Sciatic nerve (tissue), 2 donors: ENCODE measurements at places on chromosomes 1 and 21. TPM values are rescaled to one million over a fixed set of nuclear protein-coding genes. Genes with fewer than 3 reads are reported as not detected.

GRCh38 chr1:172662464-172663109 lies 3.7 kb downstream of the FASLG start:
- DNase-seq = peak; percentile 61

DNA sequence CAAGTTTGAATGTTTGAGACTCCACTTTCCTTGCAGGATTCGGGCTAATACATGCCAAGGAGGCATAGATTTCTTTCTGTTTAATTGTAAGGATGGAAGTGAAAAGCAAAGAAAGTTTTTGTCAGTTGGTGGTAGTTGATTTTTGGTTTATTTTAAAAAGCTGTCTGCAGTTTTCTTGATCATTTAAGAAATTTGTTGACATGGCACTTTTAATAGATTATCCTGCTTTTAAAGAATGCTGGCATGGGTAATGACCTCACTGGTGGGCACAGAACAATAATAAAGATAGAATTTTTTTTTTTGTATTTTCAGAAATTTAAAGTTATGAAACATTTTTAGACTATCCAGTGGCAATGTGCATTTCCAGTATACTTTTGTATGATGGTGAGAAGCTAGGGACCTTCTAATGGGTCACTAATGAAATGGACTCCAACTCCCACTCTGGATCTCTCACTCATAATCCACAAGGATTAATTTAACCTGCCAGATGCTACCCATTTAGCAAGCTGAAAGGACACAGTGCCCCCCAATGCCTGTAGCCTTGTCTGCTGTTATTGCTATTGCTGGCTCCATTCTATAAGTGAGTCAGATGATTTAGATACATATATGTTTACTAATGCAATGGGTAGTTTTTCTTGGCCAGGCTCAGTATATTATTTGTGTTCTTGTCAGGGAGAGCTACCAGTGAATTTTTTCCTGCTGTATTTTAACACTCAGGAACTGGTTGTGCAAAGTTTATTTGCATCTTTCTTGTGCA lies 190.2 kb upstream of the SGIP1 start:
- DNase-seq = no peak

GRCh38 chr21:44024887-44025353 lies 12.8 kb downstream of the TRAPPC10 start:
- peak; percentile 69 for DNase-seq

GRCh38 chr1:59978511-59978910 lies 51.9 kb upstream of the CYP2J2 start:
- DNase-seq = no peak

GRCh38 chr1:228669242-228669585 lies 66.1 kb upstream of the RHOU start:
- no peak for DNase-seq

DNA sequence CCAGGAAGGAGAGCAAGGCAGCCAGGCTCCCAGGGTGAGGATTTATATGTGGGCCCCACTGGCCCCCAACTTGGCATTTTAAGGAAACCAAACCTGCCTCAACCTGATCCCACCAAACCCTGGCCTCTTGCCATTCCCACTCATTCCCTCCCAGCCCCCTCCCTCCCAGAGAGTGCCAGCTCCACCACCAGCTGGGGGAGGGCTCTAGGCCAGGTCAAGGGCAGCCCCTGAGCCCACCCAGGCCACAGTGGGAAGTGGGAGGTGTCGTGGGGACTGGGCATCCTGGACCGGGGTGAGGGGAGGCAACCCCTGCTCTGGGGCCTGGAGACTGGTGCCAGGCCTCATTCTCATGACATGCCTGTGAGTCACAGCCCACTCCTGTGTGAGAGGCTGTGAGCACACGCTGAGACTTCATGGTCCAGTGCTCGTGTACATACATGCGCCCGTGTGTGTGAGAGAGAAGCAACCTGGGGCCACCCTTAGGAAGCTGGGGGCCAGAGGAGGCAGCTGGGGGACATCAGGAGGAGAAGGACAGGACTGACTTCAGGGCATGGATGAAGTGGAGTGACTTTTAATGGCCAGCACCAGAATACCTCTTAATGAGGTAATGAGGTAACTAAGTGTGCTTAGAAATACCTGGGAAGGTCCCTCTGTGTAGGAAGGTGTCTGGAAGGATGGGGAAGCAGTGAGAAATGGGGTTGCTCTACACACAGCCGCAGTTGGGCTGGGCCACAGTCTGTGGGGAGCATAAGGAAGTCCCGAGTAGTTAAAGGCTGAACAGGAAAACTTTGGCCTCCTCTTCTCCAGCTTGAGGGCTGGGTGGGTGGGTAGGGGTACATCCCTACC lies at the start of gene S100A2:
Gene S100A2 (minus strand): TSS at position 316 of the 846 bp plus-strand sequence. CDS start 1,967 bp downstream, outside the sequence.
- peak; percentile 67 for DNase-seq

GRCh38 chr21:25133939-25134338 lies 473.3 kb downstream of the MRPL39 start:
- no peak for DNase-seq

GRCh38 chr1:27353629-27354028 lies 11.8 kb downstream of the SYTL1 start:
- no peak for DNase-seq

DNA sequence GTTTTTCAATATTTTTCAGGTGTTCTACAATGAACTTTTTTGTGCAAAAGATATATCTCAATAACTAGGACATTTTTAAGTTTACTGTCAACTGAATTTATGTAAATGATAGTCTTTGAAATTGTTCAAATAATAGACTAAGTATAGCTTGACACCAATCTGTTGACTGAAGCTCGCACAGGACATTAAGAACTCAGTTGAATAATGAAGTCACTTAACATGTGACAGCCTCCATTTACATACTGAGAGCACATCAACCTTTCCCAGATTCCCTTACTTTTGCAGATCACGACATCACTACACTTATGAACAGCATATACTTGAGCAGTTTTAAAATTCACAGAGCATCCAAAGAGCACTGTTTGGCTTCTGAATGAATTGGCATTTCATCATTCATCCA lies 268.2 kb downstream of the LRRC7 start:
- no peak for DNase-seq

GRCh38 chr1:104189207-104189606 lies 439.5 kb downstream of the AMY1C start:
- no peak for DNase-seq

DNA sequence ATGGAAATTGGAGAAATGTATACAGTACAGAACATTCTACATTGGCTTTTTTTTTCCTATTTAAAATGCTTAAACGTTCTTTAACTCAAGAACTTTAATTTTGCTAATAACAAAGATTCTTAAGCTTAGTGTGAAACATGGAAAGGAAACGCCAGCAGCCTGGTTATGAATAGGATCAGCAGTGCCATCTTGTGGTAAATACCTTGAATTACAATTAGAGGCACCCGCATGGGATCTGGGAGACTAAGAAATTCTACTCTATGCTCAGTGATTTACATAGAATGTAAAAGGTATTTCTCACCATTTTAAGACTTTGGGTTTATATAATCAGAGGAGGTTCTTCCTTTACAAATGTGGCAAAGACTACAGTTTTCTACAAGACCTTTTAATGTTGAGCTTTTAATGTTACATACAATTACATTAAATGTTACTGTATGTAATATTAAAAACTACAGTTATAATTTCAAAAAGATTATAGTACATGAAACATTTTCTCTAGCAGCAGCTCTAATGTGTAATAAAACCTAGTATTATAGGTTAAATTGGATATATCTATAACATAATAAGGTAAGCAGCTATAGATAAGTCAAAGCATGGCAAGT lies 32.1 kb upstream of the APOBEC4 start:
- no peak for DNase-seq

DNA sequence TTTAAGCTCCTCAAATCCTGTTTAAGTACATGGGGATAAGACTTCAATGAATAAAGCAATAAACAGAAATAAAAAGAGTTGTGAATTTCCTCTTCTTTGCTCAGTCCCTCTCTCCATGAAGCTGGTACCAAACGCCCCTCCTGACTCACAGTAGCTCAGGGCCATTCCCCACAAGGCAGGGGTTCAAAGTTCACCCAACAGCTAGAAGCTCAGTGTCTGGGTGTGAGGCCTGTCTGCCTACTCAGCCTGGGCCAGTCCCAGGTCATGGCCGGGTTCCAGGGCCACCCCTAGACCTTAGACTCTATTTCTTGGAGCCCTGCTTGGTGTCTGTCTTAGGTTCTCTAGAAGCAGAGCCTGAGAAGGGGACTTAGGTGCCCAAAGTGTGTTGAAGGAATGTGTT lies 251.5 kb downstream of the GRIK3 start:
- DNase-seq = no peak

DNA sequence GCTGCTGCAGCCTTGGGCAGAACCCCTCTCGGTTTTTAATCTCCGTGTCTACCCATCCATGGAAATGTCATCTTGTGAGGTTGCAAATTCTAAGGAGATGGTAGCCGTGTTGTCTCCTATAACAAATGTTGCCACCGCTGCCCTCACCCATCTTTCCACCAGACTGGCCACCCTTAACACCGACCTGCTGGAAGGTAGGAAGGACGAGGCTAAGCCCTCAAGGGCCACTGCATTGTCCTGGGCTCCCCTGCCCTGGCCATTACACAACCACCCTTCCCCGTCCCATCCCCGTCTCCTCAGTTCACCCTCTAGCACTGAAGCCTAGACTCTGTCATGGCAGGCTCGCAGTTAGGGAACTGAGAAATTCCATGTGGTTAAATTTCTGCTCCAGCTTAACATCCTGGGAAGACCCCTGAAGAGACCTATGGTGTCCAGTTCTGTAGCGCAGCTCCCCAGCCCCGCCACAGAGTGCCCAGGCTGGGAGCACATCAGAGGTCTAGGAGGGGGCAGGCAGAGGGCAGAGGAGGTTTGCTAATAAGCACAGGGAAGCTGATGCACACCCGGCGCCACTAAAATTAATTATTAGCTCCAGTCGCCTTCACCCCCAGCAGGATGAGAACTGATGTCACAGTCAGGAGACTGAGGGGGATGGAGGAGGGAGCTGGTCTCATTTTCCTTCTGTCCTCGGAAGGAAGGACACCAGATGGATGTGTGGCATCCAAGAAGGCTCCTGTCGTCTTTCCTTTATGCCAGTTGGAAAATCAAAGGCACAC lies 38.3 kb downstream of the STUM start:
- DNase-seq = no peak

- no peak for DNase-seq
Measured at GRCh38 chr1:216144661-216145450, 278.4 kb downstream of the USH2A start.

DNA sequence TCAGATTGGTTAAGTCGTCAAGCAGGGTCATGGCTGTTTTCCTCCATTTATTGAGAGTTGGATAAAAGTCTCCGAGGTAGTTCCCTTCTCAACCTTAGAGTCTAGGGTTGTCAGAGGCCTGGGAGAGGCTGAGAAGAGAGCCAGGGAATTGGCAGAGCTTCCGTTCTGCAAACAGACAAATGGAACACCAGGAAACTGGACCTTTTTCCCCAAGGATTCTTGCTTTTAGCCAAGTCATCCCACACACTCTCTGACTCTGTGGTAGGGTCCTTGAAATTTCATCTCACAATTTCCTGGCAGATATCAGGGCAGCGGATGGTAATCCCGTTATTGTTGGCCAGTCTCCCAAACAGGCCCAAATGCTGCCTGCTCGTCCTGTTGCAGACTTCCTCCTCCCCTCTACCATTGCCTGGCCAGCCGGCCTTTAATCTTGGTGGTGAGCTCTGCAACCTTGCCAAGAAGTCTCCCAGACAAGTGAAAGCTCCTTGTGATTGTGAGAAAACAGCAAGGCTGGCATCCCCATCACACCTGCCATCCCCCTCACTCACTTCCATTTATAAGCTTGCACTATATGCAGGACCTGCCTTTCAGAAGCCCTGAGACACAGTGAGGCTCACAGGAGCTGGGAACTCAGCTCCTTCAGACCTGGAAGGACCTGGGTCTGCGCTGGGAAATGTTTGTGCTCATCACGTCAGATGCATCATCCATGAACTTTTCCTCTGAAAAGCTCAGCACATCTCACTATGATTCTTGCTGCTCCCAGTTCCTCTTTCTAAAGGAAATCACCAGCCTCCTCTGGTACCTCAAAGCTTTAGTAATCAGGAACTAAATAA lies 13.7 kb upstream of the SRP9 start:
- peak; percentile 65 for DNase-seq

DNA sequence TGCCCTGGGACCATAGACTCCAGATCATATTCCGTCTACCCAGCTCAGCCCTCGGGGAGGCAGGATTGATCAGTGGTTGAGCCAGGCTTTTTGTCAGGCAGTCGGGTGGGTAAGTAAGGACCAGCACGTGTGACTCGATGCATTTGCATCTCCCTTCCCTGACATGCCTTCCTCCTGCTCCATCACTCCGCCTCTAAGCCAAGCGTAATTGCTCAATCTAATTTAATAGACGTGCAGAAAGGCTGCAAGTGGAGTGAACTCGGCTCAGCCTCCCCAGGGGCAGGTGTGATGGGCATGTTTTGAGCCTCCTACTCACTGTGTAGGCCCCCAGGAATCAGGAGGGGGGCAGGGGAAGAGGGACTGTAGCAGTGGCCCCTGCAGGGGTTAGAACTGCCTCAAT lies 34.6 kb upstream of the GRIK3 start:
- no peak for DNase-seq

DNA sequence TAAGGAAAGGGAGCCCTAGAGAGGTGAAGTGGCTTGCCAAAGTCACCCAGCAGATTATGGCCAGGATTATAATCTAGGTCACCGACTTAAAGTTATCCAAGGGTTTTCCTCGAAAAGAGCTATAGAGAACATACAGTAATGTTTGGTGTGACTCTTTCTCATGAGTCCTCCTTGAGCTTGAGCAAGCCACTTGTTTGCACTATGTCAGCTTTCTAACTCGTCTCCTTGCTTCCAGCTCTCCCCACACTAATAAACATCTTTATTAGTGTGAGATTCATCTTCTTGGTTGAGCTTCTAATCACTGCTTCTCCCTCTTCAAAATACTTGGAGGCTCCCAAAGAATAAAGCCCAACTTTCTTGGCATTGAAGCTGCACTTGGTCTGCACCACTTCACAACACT lies 390.0 kb upstream of the USP24 start:
- no peak for DNase-seq

DNA sequence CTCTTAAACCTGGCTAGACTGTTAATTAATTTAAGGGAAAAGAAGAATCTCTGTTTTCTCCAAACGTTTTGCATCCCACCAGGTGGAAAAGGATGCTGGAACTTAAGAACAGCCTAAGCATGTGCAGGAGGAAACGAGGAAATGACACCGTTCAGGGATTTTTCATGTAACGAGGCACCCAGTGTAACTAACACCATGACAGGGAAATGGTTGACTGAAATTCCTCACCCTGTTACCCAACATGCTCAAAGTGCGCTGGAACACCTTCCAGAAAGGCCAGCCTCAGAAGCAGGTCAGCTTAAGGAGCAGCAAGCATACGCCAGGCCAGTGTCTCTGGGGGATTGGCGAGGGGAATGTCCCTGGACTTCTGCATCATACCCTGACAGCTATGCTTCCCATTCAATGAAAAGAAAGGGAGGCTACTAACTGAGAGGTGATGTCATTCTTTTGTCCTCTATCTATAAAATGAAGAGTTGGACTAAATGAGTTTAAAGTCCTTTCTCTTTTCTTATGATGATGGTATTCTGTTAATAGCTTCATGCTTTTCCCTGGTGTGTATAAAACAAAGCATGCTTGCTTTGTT lies 21.6 kb downstream of the TNN start:
- DNase-seq = no peak

GRCh38 chr1:26171084-26172072 lies at the start of gene ZNF593OS:
ZNF593OS (minus strand) TSS chr1:26171832; CDS start chr1:26171661, 171 bp downstream.
- DNase-seq = no peak

KCNE2 gene
- total RNA-seq = 2.2 TPM

ZNF593OS gene
- not detected for total RNA-seq

FMO1 gene
- 10.2 TPM for total RNA-seq

FCRL4 gene
- total RNA-seq = not detected

RPL22 gene
- 354 TPM for total RNA-seq

ASTN1 gene
- 0.36 TPM for total RNA-seq

LHX8 gene
- not detected for total RNA-seq

ADAMTS5 gene
- 10.0 TPM for total RNA-seq

OR2M3 gene
- 0.04 TPM for total RNA-seq

MX2 gene
- 19.0 TPM for total RNA-seq
